ENCODE measurements at places on chromosomes 5 and 9. TPM values are rescaled to one million over a fixed set of nuclear protein-coding genes. Genes with fewer than 3 reads are reported as not detected.

Gene CATSPER3
- 0.44 TPM for total RNA-seq

Gene FBP1
- 4.1 TPM for total RNA-seq

Gene PCDHB13
- total RNA-seq, result 5.0 TPM

Gene FRMD3
- 31.4 TPM for total RNA-seq

Gene UAP1L1
- total RNA-seq, result 4.3 TPM

Gene WHRN
- total RNA-seq, result 8.2 TPM

Gene VAV2
- 6.0 TPM for total RNA-seq

Gene ZNF658
- total RNA-seq, result 4.3 TPM

Gene TEX48
- total RNA-seq, result not detected

Gene CFAP90
- not detected for total RNA-seq

Gene GNAQ
- total RNA-seq, result 17.8 TPM

Gene NFIL3
- 21.2 TPM for total RNA-seq

Gene C6
- 54.4 TPM for total RNA-seq

Gene SLC45A2
- 0.82 TPM for total RNA-seq

DNA sequence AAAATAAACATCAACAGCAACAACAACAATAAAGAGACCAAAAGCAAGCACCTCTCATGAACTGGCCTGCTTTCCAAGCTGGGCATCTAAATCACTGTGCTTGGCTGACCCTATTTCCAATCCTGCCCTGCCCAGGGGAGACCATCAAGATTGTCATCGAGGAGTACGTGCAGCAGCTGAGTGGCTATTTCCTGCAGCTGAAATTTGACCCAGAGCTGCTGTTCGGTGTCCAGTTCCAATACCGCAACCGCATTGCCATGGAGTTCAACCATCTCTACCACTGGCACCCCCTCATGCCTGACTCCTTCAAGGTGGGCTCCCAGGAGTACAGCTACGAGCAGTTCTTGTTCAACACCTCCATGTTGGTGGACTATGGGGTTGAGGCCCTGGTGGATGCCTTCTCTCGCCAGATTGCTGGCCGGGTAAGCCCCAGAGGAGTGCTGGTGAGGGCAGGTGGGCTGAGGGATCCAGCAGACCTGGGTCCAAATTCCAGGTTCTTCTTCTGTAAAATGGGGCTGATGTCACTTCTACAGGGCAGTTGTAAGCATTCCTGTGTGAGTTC, 15.6 kb downstream of the PTGS1 start:
- no peak for DNase-seq

GRCh38 chr5:76408104-76408654, 5.1 kb downstream of the IQGAP2 start:
- DNase-seq, result no peak

DNA sequence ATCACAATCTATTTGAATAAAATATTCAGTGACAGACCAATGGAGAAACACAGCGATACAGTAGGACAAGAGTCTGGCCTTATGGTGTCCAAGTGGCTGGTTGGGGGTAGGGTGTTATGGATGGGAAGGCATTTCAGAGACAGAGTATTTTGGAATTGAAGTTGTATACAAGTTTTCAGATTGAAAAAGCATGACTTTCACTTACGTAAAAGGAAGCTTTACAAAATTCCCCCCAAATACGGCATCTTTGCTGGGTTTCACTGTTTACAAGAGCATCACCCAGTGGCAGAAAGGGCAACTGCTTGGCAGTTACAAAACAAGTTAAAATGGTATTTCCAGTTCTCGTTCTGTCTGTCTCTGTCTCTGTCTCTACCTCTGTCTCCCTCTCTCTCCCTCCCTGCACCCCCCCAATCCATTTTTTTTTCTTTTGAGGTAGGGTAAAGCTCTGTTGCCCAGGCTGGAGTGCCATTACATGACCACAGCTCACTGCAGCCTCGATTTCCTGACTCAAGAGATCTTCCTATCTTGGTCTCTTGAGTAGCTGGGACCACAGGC, 86.2 kb downstream of the PTPN3 start:
- no peak for DNase-seq

- no peak for DNase-seq
Measured at GRCh38 chr5:79011219-79011836, 26.2 kb upstream of the ARSB start.

- no peak for DNase-seq
Measured at GRCh38 chr9:105220451-105220850, 24.0 kb upstream of the SLC44A1 start.

DNA sequence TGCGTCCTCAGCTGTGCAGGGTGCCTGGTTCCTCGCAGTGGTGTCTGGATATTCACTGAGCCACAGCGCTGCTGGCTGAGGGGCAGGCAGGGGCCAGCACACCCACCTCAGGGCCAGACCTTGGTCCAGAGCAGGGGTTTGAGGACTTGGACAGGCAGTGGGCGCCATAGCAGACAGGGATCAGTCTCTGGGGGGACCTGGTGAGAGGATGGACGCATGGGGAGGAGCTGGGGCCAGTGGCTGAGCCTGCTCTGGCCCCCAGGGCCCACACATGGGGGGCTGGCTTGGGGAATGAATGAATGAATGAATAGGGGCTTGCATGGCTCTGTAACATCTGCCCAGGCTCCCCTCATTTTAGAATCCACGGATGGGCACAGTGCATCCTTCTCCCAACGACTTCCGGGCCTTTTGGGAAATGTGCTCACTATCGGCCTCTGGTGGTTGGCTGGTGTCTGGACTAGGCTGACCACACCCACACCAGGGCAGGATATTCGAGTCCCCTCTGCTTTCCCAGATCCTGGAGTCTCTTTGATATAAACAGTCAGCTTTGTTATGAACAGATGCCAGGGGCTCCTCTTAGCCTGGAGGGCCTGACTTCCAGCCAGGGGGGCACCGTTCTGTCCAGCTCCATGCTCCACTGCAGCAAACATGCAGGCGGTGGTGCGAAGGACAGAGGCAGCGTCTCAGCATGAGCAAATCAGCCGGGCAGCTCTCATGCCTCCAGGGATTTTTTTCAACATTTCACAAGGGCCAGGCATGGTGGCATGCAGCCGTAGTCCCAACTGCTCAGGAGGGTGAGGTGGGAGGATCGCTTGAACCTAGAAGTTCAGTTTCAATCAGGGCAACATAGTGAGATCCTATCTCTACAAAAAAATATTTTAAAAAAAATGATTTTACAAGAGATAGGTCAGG, 62.6 kb downstream of the NEK6 start:
- peak; percentile 81 for DNase-seq

DNA sequence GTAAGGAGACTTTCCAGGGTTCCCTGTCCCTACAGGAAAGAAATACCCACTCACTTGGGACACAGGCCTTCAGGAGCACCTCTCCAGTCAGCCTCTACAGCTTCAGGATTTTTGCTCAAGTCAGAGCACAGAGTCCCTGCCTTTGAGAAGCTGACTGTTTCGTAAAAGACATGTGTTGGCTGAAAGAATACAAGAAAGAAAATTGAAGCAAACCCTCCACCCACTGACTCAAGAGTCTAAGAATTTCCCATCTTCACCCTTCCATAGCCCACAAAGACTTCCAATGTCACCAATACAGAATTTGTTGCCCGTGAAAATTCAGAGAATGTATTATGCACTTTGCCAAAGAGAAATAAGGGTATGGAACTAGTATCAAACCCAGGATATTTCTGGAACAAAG, 53.0 kb upstream of the ZNF622 start:
- no peak for DNase-seq

GRCh38 chr5:141729387-141730006, 47.5 kb upstream of the ARAP3 start:
- no peak for DNase-seq

DNA sequence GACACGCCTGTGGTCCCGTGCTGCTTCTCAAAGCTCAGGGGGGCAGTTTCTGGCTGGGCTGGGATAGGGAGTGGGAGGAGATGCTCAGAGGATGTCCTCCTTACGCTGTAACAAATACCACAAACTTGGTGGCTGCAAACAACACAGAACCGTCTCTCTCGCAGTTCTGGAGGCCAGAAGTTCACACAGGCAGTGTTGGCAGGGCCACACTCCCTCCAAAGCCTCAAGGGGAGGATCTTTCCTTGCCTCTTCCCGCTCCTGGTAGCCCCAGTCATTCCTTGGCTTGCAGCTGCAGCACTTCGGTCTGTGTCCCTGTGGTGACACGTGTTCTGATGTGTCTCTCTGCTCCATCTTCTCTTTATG, 10.4 kb upstream of the ORM1 start:
- DNase-seq, result no peak

GRCh38 chr5:96709152-96709821, 47.1 kb downstream of the CAST start:
- no peak for DNase-seq

DNA sequence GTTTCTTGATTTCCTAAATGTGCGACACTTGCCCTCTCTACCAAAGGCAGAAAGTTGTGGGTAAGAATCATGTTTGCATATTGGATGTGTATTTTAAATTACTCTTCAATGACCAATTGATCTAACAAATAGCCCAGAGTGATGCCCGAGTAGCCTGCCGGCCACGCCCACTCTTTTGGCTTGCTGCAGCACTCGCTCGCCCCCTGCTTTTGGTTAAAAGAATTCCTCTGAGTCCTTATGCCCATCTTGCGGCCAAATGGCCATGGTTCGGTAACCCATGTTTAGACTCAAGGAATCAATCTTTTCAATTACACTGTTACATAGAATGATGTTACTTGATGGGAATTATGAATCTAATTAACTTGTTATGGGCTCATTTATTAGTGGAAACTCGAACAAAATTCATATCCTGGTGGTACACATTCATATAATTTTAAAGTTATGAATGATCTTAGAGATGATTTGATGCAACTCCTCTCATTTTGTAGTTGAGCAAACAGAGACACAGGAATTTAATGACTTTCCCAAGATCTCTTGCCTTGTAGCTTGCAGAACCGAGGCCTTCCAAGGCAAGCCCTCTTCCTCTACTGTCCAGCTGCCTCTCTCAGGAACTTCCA, 36.5 kb downstream of the PPIC start:
- peak; percentile 60 for DNase-seq

GRCh38 chr5:136094189-136094912, 38.3 kb upstream of the SMAD5 start:
- DNase-seq, result no peak

- no peak for DNase-seq
Measured at GRCh38 chr5:110342683-110343082, 383.8 kb downstream of the TMEM232 start.

- DNase-seq, result no peak
Measured at GRCh38 chr5:170397059-170397458, 7.9 kb upstream of the KCNMB1 start.

GRCh38 chr9:97502222-97502983, 937 bp downstream of the TMOD1 start:
- no peak for DNase-seq

GRCh38 chr9:8652255-8652654, 852.7 kb upstream of the DMAC1 start:
- no peak for DNase-seq

- no peak for DNase-seq
Measured at GRCh38 chr5:141867139-141867538, 11.1 kb downstream of the PCDH1 start.

DNA sequence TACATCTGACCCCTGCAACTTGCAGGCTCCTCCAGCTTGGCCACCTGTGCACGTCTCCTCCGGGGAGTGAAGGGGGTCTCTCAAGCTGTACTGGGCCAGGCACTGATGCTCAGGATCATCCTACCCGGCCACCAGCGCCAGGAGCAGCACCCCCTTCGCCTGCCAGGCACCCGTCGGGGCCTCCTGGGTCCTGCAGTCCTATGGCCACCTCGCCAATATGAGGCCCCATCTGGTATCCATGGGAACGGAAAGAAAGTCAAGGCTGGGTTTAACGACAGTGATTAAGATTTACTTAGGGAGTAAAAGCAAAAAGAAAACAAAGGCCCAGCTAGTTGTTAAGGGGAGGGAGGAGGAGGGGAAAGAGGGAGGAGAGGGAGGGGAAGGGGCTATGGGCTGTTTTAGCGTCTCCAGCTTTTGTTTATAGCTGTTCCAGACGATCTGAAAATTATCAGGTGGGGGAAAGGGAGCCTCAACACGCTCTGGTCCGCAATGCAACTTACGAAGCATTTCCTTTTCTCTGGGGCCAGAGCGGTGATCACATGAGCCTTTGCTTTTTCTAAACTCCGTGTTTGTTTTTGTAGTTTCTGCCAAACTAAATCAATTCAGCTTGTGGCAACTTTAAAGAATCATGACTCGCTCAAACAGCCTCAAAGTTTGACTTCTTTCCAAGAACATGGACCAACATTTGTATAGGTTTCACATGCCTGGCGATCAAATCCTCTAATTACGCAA, 132.4 kb downstream of the ROR2 start:
- DNase-seq, result no peak

GRCh38 chr9:123614306-123615263, 258.6 kb downstream of the CRB2 start:
- no peak for DNase-seq

GRCh38 chr9:79687131-79687447, 115.3 kb downstream of the TLE4 start:
- no peak for DNase-seq

DNA sequence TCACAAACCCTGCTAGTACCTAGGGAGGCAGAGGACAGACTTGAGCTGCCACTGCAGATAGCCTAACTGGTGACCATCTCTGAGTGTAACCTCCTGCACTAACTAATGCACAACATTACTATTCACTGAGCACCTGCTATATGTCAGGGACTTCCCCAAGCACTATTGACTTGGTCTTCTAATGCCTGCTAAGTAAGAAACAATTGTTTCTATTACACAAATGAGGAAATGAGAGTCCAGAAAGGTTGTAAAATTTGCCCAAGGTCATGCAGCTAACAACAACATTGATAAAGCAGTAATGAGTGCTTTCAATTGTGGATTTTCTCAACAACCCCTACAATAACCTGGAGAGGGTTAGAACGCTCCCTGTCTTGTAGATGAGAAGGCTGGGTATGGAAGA, 183.7 kb downstream of the ZNF462 start:
- no peak for DNase-seq

GRCh38 chr9:108994695-108995094, 18.6 kb downstream of the CTNNAL1 start:
- DNase-seq, result peak; percentile 66

DNA sequence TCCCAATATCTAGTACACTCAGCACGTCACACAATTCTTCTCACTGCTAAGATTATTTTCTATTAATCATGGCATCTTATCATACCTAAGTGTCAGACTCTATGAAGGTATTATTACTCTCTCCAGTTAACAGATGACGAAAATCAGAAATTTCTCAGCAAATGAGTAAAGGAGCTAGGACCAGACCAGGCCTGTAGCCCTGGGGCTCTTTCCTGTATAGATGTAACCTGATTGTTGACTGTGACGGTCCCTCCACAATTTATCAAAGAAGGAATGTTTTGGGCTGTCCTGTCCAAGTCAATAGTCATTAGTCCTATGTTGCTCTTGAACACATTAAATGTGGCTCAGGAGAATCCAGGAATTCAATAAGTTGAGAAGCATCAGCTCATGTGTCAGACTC, 106.2 kb downstream of the ST8SIA4 start:
- DNase-seq, result no peak

All from right atrium auricular region (tissue), 2 donors.